ENCODE measurements at places on chromosomes 5 and 9.

- no peak for DNase-seq
Measured at GRCh38 chr5:147704544-147704943, 78.0 kb downstream of the JAKMIP2 start.

GRCh38 chr9:23777328-23777727, 48.7 kb downstream of the ELAVL2 start:
- no peak for DNase-seq

DNA sequence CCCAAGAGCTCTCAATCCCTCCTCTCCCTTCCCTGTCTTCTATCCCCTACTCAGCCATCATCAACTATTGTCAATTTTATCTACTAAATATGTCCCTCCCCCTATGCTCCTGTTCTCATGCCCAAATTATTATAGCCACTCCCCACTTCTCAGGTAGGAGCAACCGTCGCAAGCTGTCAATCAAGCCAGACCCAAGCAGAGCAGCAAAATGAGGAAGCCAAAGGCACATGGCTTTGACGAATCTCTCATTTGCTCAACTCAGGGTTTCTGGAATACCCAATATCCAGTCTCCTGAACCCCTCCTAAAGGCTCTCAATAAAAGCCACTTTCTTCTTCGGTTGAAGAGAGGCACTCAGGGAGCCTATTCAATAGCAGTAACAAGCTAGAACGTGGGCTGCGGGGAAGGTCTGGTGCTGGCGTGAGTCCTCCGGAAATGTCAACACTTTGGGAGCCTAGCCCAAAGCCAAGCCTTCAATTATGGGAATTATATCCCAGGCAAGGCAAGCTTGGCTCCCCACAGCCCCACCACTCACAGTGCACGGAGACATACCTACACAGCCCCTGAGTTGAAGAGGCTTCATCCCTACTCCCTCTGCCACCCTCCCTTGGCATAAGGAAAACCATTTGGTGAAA, 47.7 kb downstream of the SIL1 start:
- DNase-seq: no peak

DNA sequence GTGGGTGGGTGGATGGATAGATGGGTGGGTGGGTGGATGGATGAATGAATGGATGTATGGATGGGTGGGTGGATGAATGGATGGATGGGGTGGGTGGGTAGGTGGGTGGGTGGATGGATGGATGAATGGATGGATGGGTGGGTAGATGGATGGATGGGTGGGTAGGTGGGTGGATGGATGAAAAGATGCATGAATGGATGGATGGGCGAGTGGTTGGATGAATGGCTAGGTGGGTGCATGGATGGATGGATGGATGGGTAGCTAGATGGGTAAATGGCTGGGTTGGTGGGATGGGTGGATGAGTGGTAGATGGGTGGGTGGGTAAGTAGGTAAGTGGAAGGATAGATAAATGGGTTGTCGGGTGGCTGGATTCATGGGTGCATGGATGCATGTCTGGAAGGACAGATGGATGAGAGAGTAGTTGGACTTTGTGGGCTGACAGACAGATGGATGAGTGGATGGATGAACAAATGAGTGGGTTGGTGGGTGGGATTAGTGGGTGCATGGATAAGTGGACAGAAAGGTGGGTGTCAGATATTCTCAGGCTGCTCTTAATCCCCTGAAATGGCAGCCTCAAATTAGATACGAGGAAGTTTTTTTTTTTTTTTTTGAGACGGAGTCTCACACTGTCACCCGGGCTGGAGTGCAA, 100.8 kb upstream of the SARDH start:
- no peak for DNase-seq

DNA sequence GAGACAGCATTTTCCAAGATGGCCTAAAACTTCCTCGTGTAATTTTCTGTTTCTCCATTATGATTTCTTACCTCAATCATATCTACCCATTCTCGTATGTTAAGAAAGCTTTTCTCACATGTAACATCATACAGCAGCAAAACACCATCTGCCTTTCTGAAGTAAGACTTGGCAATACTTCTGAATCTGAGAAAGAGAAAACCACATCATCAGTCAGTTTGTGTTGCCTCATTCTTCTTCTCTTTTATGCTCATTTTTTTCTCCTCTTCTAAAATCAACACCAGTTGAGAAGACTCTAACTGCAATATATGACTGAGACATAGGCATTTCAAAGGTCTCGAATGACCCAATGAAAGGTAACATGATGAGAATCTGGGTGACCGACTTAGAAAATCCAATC, 66.0 kb downstream of the RASEF start:
- no peak for DNase-seq

DNA sequence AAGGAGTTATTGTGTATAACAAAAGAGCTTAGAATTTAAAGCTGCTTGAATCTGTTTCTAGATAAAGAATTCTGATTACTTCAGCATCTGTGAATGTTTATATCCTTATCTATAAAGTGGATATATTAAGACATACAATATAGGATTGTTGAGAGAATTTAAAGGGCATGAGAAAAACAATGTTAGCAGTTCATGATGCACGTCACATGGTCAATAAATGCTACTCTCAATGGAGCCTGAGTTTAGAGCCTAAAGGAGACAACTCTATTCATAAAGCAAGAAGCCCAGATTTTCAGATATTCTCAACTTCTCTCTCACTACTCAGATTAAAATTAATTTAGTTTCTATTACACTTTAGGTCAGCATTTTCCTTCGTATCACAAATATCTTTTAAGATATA, 666.7 kb upstream of the CDH18 start:
- DNase-seq: no peak

- no peak for DNase-seq
Measured at GRCh38 chr9:93259490-93260262, 75.7 kb downstream of the WNK2 start.

DNA sequence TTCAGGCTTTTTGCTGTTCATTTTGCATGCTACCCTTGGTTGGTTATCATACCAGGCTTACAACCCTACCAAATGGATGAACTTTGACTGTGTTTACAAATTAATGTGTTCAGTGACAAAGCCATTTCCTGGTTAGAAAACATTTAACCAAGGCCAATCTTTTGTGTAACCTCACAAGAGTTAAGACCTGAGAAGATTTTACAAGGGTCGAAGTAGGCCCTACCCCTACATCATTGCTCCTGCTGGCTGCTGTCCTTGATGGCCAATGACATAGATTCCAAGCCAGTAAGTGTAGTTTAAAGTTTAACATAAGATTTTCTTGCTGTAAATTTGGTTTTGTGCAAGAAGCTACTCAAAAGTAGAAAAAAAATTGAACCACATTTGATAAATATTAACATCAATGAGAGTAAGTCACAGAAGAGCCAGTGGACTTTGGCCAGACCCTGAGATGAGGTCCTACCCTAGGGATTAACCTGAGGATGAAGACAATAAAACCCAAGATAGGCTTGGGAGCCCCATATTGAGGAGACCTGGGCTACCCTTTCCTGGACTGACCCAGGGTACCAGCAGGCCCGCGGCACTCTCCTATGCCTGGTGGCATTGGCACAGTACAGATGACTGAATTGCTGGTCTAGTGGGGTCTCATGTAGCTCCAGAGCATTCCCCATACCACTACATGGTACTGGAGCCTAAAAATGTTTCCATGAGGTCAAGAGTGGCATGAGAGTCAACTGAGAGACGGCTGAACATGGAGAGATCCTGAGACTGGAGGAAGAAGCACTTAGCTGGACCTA, 8.3 kb downstream of the C1QTNF3 start:
- no peak for DNase-seq

DNA sequence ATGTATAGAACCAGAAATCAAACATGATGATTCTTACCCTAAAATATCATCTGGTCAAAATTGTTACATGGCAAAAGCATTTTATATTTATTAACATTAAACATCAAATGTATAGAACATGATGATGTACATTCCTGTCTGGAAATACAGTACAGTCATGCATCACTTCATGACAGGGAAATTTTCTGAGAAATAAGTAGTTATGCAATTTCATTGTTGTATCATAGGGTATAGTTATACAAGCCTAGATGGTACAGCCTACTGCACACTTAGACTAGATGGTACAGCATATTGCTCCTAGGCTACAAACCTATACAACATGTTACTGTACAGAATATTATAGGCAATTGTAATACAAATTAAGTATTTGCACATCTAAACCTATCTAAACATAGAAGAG, 64.6 kb upstream of the VCAN start:
- no peak for DNase-seq

- no peak for DNase-seq
Measured at GRCh38 chr5:81516091-81516490, 122.2 kb upstream of the ACOT12 start.

- no peak for DNase-seq
Measured at GRCh38 chr9:128550770-128551656, 1.4 kb upstream of the SPTAN1 start.
